ENCODE measurements at places on chromosomes 12 and 14.

DNA sequence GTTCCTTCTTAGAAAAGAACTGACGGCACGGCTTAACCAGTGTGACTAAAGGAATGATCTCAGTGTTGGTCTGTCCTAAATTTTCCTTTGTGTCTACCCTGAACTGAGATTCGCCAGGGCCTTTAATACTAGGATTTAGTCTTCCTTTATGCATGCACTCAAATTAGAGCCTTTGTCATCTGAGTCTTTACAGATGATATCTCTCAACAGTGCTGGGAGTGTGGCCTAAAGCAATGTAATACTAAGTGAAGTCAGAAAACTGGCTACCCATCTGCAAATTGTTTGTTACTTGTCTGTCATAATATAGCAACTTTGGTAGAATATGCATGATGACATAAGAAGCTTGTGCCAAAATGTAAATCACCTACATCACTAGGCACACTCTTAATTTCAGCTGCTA is 95.4 kb downstream of the PTPRO start:
- DNase-seq, result no peak

GRCh38 chr14:98120831-98121464 is 1151.0 kb downstream of the BCL11B start:
- DNase-seq, result no peak

GRCh38 chr12:4626543-4626942 is 22.3 kb downstream of the AKAP3 start:
- DNase-seq, result no peak

DNA sequence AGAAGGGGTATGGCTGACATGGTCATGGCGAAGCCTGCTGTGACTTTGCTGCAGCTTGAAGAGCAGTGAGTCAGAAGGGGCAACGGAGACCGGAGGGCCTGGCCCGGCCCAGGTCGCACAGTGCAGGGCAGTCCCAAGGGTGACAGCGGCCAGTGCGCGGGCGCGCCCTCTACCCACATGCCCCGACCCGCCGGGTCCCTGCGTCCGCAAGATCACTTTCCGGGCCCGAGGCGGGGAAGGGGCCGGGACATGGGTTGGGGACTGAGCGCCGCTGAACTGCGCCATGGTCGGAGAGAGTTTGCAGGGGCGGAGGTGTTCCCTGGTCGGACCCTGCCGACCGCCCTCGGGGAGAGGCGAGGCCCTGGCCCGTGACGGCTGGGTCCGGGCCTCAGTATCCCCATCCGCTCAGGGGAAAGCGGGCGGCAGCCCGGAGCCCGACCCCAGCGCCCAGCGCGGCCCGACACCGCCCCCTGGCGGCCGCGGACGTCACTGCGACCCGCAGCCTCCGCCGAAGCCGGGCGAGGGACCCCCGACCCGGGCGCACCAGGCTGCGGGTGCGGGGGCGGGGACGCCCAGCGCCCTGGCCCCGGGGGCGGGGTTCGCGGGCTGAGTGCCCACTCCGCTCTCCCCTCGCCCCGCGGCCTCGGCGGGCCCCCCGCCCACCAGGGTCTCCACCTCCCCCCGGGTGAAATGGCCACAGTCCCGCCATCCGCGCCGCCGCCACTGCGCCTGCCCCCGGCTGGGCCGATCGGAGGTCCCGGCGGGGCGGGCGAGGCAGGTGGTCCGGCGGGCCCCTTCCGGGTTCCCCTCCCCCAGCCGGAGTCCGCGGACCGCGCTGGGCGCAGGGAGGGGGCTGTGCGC is 7.2 kb upstream of the ANKRD9 start:
- DNase-seq, result no peak

DNA sequence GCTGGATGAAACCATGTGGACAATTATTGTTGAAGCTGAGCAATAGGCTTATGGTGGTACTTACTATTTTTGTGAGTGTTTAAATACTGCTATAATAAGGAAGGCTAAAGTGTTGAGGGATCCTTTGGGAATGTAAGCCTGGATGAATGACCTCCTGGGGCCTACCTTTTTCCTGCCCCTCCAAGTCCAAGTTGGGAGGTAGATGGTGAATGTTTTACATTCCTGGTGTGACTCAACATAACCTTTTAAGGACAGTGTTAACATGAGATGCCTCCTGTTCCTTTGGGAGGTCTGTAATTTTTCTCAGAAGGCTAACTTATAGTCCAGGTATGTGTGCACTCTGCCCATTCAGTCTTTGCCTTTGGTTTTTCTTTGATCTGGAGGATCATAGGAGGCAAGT is 315.9 kb downstream of the NRXN3 start:
- DNase-seq, result no peak

- no peak for DNase-seq
Measured at GRCh38 chr14:32606301-32606700, 277.2 kb downstream of the AKAP6 start.

DNA sequence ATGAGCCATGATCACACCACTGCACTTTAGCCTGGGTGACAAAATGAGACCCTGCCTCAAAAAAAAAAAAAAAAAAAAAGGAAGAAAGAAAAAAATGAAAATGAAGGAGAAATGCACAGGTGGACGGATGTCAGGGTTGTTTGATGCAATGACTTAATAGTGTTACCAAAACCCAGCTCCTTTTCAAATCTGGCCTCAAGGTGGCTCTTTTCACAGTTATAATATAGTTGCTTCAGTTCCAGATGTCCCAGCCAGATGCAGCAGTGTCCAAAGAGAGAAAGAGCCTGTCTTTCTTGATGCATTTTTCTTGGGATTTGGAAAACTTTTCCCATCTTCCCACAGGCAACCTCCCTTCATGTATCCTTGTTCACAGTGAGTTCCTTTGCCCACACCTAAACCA is 36.5 kb downstream of the KCNMB4 start:
- no peak for DNase-seq

GRCh38 chr12:1339618-1340319 is 254.6 kb downstream of the FBXL14 start:
- no peak for DNase-seq

GRCh38 chr14:56295743-56296142 is 177.5 kb downstream of the PELI2 start:
- no peak for DNase-seq

DNA sequence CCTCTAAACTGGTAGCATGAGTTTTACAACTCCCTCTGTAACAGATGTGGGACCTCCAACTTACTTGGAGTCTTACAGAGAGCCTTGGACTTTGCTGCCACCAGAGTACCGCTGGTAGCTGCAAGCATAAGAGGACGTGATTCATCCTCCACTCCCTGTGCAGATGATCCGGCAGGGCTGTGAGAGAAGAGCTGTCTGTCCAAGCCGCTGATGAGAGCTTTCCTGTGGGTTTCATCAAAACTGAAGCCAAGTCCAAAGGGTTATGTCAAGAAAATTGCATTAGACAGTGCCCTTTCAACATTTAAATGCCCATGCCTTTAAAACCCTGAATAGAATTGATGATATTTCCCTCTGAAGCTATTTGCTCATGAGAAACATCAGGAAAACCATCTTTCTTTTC is 85.8 kb downstream of the LLPH start:
- DNase-seq, result no peak

GRCh38 chr12:125533434-125534029 is 468.3 kb downstream of the AACS start:
- DNase-seq, result no peak

- no peak for DNase-seq
Measured at GRCh38 chr12:54228471-54228870, 39.7 kb upstream of the SMUG1 start.

GRCh38 chr14:85038526-85039352 is 491.2 kb upstream of the FLRT2 start:
- DNase-seq, result no peak

All from smooth muscle cell of the brain vasculature (primary cell).